Cardiac septum (tissue), 1 donor: ENCODE measurements at places on chromosomes 16 and 17.

DNA sequence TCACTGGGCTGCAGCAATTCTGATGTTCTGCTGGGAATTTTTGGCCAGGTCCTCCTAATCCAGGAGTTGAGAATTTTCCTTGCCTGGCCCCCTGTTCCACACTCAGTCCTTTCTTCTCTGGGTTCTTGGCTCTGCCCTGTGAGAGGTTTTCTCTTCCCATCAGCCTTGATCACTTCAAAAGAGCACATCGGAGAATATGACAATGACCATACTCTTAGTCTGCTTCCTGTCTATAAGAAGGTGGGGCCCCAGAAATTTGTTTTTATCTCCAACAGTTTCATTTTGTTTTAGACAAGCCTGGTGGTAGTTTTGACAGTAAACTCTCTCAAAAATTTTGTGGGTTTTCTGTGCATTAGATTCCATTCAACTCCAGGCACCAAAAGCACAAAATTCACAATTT is 70.7 kb downstream of the C17orf67 start:
- DNase-seq, result no peak

DNA sequence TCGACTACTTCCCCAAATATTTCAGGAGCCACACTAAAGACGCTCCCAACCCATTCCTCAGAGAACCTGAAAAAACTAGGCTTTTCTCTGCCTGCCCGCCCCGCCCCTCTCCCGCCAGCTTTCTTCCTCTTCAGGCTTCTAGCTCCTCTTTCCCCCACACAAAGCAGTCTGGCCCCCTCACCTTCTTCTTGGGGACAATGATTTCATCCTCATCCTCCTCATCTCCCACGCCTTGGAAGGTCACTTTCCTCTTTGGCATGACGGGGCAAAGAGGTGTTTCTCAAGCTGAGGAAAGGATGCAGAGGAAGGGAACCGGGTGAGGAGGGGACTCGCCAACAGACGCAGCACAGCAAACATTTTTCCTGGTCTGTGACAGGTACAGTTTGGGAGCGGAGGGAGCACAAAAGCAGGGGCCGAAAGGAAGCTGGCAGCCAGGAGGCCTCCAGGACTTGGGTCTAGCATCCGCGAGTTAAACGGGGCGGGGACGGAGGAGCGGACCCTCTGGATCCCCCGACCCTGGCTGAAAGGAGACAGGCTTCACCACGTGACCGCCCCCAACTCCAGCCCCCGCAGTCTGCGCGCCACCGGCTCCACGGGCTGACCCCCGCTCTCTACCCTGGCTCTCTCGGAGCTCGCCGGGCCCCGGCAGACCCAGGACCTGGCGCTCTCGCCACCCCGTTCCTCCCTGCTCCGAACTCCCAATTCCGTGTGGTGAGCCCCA is 525 bp downstream of the CD2BP2 start:
- no peak for DNase-seq

- DNase-seq, result no peak
Observed at GRCh38 chr17:1626333-1626732, 2.3 kb downstream of the SLC43A2 start.

- no peak for DNase-seq
Observed at GRCh38 chr16:49755716-49756505, 100.0 kb downstream of the ZNF423 start.

- no peak for DNase-seq
Observed at GRCh38 chr16:4376893-4377572, 5.4 kb downstream of the VASN start.

GRCh38 chr17:15650741-15651582 is 31.5 kb upstream of the FBXW10B start:
- peak; percentile 76 for DNase-seq

DNA sequence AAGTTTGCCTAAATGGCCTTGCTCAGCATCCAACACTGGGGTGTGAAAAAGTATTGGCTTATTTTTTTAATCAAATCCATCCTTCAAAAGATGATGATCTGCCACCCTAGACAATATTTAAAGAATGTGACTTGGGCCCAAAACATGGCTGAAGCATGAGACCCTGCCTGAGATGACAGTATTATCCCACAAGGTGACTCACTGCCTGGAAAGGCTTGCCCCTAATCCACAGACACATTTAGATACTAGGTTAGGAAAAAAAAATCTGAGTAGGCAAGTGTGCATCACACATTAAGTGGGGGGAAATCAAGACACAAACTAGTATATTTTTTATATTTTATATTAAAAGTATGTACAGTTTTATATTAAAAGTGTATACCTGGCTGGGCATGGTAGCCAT is 38.4 kb downstream of the TOM1L2 start:
- DNase-seq, result no peak

DNA sequence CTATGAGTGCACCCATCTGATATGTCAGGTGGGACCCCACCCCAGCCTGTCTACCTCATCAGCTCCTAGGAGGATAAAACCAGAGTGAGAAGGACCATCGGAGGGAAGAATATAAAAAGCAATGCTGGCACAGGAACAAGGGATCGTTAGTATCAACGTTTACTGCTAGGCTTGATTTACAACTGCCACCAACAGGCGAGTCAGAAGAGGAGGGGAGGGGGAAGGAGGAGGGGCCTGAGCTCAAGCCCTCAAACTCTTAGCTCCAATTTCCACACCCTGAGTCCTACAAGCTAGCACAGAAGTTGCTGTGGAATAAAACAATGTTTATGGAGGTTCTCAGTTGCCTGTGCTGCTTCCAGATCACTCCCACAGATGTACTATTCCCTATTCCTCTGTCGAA is 234.5 kb downstream of the C16orf78 start:
- DNase-seq, result no peak

DNA sequence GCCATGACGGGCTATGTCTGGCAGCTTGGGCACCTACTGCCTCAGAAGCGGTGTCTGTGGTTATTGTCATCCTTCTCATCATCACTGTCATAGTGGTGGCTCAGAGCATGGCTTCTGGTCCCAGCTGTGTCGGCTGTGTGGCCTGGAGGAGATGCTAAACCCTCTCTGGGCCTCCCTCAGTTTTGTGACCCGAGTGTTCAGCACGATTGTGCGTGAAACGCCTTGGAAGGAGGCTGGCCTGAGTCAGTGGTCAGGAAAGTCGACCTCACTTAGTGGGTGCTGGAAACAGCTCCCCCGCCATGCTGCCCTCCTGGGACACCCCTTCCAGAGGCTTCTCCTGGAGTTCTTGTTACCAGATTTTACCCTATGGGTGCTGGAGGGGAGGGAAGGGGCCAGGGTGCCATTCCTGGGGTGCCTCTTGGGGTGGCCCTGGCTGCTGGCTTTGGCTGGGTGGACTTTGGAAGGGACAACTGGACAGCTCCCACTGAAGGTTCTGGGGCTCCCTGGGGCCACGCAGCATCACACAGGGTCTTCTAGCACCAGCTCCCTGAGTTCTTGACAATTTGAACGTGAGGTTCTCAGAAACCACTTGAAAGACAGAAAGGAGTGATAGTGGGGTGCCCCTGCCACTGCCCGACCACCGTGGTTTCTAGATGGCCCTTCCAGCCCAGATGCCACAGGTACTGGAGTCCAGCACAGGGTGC is 226.5 kb upstream of the GSE1 start:
- DNase-seq, result peak; percentile 46

DNA sequence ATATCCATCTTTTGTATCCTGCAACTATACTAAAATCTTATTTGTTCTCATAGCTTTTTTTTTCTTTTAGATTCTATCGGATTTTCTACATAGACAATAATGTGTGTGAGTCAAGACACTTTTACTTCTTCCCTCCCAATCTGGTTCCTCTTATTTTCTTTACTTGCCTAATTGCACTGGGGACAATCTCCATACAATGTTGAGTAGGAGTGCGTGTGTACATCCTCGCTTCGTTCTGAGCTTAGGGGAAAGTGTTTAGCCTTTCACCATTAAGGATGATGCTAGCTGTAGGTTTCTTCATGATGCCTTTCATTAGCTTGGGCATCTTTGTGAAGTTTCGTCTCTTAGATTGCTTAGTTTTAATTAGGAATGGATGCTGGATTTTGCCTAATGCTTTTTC is 2.9 kb downstream of the SPATA32 start:
- no peak for DNase-seq

DNA sequence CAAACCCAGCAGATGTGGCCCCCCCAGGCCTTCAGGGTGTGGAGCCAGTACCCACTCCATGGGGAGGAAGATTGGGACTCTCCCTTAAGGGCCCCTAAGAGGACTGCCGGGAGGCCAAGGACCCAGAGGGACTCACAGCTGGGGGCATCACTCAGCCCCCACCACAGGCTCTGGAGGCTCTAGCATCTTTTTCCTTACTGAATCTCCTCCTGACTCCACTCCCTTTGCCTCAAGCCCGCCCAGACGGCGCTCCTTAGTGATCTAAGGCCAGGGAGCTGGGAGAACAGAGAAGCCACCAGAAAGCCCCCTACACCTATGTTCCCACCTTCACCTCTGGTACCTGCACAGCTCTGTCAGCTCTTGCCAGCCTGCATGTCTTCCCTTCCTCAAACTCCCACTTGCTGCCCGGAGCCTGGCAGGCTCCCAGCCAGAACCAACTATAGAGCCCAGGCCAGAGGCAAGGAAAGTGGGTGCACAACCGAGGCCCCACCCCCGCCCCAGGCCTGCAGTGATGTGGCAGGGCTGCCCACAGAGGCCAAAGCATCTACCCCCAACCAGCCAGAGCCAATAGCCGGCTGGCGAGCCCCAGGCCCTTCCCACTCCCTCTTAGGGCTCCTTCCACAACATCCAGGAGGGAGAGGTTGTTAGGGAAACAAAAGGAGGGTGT is 22.3 kb upstream of the MPO start:
- peak; percentile 71 for DNase-seq

GRCh38 chr17:58232707-58233156 is 5.7 kb upstream of the LPO start:
- DNase-seq, result no peak

- DNase-seq, result no peak
Observed at GRCh38 chr16:23382279-23382678, 70.7 kb downstream of the COG7 start.

DNA sequence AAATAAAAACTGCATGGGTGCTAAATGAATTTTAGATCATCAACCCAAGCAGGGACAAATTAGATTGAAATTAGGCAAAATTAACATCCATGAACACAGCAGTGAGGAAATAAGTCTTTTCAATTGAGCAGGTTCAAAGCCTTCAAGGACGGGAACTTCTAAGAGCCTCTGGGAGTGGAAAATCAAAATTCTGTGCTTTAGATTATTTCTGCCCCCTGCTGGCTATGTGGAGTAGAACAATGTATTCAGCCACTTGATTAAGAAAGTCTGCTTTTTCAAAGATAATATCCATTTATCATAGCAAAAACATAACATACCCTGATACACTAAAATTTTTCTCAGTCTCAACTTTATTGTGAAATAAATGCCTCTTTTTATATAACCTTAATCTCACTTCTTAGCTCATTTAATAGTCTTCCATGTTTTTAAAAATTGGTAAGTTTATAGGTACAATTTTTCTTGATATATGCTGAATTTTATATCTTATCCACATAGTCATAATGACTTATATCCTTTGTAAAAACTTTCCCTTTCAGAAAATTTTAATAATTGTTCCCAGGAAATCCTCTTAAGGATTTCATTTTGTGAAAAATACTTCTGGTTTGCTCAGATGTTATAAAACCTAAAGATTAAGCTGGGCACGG is 28.1 kb upstream of the NOL11 start:
- no peak for DNase-seq

DNA sequence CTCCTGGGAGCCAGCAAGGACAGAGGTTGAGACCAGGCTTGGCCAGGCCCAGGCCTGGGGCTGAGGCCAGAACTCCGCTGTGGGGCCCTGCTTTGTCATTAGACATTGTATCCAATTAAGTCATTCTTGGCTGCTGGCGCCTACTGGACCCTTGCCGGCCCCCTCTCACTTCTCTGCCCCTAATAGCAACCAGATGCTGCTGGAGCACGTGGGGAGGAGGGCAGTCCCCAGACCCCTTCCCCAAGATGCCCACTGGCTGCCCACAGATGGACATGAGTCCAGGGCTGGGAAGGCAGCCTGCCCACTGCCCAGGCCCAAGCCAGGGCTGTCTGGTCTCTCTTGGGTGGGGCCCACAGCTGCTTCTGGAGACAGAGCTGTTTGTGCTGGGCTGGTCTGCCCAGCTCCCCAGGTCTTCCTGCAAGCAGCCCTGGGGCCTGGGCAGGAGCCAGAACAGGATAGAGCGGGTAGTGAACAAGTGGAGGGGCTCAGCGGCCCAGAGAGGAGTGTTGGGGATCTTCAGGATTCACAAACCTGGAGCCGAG is 7.8 kb downstream of the PLXDC1 start:
- DNase-seq, result no peak

GRCh38 chr17:53844491-53845107 is 21.9 kb downstream of the KIF2B start:
- DNase-seq, result no peak

GRCh38 chr17:78412403-78412802 is 34.0 kb downstream of the PGS1 start:
- no peak for DNase-seq

DNA sequence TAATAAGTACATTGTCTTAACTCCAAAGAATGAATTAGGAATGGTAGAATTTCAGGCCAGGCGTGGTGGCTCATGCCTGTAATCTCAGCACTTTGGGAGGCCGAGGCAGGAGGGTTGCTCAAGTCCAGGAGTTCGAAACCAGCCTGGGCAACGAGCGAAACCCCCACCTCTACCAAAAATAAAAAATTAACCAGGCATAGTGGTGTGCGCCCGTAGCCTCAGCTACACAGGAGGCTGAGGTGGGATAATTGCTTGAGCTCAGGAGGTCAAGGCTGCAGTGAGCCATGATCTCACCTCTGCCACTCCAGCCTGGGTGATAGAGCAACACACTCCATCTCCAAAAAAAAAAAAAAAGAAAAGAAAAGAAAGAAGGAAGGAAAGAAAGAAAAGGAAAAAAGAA is 18.5 kb upstream of the BBS2 start:
- no peak for DNase-seq

DNA sequence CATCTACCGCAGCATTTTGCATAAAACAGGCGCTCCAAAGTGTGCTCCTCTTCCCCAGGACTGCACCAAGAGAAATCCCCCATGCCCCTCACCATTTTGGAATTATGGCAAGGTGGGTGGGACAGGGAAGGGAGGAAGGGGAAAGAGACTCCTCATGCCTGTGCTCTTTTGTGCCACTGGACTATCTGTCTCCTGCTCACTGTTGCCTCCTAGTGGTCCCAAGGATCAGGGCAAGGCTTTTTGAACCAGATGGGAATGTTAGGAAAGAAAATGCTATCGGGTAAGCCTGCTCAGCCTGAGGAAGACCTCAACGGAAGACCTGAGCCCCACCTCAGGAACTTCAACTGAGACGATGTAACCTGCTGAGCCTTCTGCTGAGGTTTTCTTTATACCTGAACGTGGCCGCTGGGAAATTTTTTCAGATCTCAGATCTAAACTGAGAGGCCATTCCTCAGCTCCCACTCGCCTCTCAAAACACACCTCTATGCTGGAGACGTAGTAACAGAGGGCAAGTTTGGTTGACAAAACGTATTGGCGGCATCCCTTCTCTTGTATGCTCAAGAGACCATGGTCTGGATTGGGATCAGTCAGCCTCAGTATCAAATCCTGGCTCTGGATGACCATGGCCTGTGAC is 58.3 kb downstream of the SPACA3 start:
- no peak for DNase-seq
